ENCODE measurements at places on chromosomes 1 and 21.

DNA sequence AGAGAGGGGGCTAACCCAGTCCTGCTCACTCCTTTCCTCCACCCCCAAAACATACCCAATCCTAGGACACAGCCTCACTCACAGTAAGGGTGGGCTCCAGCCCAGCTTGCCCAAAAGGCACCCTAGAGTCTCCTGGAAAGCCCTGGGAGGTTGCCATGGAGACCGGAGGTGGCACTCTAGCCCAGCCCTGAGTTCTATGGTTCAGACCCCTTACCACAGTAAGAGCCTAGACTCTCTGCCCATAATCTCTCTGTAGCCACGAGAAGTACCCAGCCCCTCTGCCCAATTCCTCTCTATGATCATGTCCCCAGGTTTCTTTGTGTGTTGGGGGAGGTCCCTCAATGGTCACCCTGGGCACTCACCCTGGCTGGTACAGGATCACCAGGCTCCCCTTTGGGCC is 14.4 kb downstream of the COL16A1 start:
- DNase-seq: no peak

GRCh38 chr1:246040200-246040890 is 466.7 kb downstream of the SMYD3 start:
- no peak for DNase-seq

GRCh38 chr1:172112576-172112975 is 271.3 kb downstream of the DNM3 start:
- no peak for DNase-seq

- no peak for DNase-seq
Measured at GRCh38 chr1:3921765-3922164, 21.7 kb upstream of the C1orf174 start.

DNA sequence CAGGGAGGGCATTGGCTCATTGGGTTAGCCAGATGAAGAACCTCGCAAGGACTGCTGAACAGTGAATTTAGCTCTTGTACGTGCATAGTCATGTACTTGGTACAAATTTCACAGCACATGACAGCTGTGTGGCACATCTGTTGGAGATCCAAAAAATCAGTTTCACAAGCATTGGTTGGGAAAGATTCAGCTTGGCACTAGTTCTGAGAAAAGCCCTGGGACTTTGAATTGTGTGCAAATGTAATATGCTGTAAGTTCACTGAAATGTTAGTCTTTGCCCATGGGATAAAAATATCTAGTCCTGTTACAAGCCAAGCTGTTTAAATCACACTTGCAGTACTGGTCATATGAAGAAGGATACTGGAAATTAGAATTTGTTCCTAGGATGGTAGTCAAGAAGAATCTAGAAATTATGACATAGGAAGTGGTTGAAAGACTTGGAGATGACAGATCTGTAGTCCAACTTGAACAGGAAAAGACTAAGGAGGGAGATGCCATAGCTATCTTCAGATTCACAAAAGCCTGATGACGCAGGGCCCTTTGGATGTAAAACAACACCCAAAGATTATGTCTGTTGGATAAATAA is 19.2 kb downstream of the LAMC2 start:
- DNase-seq: no peak

DNA sequence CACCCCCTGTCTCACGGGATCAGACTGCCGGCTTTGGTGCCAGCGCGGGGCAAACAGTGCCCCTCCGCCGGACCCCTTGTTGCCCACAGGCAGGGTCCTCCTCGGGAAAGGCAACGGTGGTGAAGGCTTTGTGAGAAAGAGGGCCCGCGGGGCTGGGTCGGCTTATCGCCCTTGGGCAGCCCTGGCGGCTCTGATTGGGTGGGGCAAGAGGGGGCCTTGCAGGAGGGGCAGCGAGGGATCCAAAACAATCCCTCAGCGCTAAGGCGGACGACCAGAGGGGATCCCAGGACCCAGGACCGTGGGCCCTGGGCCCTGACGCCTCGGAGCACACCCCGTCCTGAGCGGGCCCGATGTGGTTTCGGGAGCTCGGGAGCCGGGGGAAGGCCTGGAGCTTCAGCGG is 3.9 kb upstream of the ZNF678 start:
- DNase-seq: no peak

DNA sequence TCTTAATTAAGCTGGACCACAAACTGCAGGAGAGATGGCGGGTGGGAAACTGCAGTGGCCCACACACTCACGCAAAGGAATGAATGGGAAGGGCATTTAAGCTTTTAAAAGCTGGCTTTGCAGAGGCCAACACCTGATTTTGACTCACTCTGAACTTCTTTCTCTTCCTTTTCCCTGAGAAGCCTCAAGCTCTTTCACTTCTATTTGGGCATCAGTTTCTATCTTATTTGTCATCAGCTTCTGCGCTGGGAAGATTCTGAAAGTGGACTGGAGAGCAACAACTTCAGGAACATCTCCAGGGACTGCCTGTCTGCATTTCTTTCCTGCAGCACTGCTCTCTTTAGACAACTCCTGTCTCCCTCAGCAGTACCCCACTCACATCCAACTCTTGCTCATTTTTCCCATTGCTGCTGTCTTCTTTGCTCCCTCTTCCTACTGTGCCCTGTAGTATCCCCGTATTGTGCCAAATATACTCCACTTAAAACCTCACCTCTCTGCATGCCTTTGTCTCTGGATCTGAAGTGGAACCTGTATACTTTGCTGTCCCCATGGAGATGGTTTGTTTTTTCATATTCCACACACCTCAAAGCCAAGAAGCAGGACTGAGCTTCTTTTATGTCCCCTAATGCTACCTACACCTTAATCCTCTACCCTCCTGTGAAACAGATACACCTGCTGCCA is 143.3 kb upstream of the JUN start:
- DNase-seq: no peak

DNA sequence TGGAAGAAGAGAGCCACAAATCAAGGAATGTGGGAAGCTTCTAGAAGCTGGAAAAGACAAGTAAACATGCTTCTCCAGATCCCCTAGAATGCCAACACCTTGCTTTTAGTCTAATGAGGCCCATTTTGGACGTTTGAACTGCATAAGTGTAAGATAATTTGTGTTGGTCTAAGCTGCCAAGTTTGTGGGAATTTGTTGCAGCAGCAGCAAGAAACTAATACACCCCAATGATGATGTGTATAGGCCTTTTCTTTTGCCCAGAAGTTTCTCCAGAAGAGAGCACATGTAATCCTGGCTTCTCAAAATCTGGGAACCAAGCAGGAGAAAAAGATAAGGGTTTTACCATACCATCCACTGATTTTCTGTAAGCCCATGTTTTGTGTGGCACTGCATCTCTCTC is 96.1 kb upstream of the DPT start:
- no peak for DNase-seq

DNA sequence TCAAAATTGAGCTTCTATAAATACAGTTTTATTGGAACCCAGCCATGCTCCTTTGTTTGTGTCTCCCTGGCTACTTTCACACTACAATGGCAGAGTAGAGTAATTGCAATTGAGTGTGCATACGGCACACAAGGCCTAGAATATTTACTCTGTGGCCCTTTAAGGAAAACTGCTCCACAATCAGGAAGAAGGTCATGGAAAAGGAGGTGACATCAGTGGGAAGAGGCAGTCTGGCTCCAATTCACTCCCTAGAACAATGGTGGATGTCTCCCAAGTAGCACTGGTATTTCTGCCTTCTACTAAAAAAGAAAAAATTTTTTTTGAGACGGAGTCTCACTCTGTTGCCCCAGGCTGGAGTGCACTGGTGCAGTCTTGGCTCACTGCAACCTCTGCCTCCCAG is 51.3 kb downstream of the KRTAP19-8 start:
- no peak for DNase-seq

DNA sequence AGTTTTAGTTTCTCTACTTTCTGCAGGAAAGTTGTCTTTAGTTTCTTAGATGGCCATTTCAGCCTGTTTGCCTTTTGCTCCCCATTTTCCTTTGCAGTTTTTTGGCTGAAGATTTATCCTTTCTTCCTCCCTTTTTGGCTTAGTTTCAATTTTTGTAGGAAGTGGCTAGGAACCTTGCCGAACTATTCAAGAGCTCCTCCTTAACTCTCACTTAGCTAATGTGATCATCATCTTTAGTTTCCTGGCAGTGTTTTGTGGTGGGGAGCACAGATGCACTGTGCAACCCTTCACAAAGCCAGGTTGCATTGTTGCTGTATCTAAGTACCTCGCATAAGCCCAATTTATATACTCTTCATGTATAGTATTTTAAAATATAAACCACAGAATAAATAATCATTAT is 28.8 kb upstream of the CCDC181 start:
- no peak for DNase-seq

DNA sequence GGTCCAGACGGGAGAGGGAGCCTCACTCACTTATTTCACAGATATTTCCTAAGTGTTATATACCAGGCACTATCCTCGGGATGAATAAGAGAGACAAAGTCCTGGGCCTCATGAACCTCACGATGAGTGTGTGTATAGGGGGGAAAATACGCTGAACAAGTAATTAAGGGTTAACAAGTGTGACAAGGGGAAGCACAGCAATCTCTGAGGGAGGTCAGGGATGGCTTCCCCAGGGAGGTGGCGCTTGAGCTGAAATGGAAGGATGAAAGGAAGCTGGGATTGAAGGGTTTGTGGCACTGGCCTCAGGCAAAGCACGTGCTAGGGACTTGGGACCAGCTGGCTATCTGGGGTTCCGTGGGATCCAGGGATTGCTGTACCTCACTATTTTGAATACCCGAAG is 46.4 kb upstream of the SYNC start:
- no peak for DNase-seq

- no peak for DNase-seq
Measured at GRCh38 chr1:220798338-220798737, 11.6 kb downstream of the MTARC1 start.

DNA sequence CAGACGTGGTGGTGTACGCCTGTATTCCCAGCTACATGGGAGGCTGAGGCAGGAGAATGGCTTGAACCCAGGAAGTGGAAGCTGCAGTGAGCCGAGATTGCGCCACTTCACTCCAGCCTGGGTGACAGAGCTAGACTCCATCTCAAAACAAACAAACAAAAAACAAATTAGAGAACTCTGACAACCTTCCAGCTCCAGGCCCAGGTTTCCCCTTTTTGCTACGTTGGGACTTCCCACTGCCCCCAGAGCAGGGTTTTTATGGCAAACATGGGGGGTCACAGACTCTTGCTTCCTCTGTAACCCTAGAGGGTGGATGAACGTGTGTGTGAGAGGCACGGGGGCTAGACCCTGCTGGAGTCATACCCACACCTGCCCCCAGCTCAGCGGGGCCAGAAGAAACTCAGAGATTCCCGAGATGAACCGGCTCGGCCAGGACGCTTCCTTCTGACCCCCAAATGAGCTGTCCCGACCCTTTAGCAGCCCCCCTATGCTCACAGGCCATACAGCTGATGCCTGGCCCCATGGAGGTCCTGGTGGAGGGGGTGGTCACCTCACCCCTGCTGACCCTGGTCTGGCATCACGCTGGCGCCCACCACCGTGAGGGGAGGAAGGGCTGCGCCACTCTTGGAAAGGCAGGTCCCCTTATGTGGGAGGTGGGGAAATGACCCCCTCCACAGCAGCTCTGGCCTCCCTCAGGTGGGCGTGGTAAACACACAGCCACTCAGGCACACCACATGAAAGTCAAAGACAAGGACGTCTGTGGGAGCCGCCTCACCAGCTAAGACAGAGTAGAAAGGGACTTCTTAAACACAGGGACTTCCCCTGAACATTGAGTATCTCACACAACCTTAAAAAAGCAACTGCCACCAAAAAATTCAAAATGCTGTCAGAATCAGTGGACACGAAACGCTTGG is 7.1 kb downstream of the GPR157 start:
- peak; percentile 29 for DNase-seq

DNA sequence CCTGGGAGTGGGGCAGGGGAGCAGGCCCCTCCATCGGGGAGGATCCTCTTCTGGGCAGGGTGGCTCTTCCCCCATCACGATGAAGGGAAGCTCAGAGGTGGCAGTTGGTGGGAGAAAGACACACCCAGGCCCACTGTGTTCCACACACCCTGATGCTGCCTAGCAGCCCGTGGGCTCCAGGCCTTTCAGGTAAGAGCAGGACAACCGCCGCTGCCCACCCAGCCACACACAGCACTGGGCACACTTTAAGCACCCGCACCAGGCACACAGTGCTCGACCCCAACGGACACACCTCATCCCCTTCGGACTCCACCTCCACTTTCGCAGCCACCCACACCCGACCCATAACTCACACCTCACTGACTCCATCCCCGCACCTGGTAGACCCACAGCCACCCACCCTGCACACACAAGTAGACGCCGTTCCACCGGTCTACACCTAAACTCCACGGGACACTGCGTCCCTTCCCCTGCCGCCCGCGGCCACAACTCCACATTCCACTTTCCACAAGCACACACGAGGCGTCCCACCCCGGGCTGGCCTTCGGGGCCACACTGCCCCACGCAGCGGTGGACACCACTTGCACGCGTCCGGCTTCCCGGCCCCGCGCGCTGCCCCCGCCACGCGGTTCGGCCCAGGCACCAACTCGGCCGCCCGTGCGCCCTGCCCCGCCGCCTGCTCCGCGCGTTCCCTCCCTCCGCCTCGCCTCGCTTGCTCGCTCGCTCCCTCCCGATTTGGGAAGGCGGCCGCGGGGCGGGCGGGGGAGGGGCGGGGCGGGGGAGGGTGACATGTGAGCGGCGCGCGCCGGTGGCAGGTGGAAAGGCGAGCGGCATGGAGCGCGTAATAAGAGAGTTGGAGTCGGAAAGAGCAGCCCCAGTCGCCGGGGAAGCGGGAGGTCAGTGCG is at the start of gene KCNQ4:
TSS of gene KCNQ4 (plus strand) at position 787 of the 905 bp plus-strand sequence. CDS start 307 bp downstream, outside the sequence.
- no peak for DNase-seq

- DNase-seq: no peak
Measured at GRCh38 chr1:165560883-165561656, 17.3 kb downstream of the LRRC52 start.

GRCh38 chr1:179296356-179297104 is 2.9 kb downstream of the SOAT1 start:
- DNase-seq: no peak

GRCh38 chr1:166859597-166859996 is 16.5 kb downstream of the TADA1 start:
- no peak for DNase-seq

GRCh38 chr1:25425098-25426085 is 4.8 kb upstream of the RHCE start:
- no peak for DNase-seq

- DNase-seq: no peak
Measured at GRCh38 chr21:33125680-33126375, 55.9 kb downstream of the OLIG1 start.

GRCh38 chr1:51310871-51311613 is 19.3 kb downstream of the TTC39A start:
- no peak for DNase-seq

DNA sequence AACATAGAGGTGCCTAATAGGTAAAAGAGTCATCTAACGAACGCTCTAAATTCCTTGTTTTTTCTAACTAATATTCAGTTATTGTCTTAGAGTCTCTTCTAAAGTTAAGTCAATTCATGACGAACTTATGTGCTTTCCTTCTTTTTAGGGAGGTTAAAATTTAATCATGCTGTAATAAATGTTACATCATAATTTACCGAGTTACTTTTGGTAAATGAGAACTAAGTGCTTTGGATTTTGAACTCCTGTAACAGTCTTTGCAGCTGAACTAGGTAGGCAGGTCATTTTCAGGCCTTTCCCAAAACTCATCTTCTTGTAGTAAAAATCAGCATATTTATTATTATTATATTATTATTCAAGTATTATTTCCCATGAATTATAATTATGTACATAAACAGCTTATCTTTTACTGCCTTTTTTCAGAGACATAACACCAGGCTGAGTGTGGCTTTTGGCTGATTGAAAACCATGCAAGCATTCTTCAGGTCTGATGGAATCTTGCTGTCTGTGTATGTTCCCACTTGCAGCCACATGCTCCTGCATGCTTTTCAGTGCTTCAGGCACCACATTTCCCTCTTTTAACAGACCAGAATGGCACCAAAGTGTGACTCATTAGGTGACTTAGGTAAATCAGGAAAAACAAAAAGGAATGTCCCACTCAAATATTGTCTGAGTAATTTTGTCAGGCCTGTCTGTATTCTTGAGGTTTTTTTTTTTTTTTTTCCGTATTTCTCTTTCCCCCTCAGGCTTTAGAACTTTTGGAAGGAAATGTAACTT is 81.0 kb upstream of the CD55 start:
- no peak for DNase-seq
